Aorta (tissue), 5 donors: ENCODE measurements at places on chromosomes 1 and 21. TPM values are rescaled to one million over a fixed set of nuclear protein-coding genes. Genes with fewer than 3 reads are reported as not detected.

CNKSR1 gene
- total RNA-seq: 1.7 TPM

GUCA2B gene
- total RNA-seq: not detected

DNA sequence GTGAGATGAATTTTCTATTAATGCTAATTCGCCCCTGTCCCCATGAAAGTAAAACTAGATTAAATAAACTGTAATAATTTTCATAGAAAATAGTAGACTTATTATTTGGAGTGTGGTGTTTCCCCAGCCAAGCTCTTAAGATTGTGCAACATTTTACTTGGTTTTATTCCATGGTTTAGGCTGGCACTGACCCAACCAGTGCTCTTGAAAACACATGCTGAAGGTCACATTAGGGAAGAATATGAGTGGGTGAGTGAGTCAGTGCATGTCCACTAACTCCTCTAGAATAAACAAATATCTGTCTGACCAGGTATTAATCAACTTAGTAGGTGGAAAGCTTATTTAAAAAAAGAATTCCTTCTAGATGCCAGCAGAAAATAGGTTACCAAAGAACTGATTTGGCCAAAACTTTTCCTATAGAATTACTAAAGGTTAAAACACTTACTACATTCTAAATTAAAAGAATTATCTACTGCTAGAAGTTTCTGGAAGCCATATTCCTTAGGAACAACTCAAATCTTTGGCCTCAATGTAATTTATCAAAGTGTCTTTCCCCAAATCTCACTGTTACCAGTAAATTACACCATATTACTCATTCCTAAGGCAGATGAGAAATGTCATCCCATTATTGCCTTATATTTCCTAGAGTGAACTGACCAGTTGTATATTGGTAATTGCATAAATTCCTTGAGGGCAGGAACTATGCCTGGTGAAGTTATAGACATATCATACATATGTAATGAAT lies 89.7 kb upstream of the RGS1 start:
- H3K4me3 ChIP-seq: no peak overlapping the region
- H3K36me3 ChIP-seq: no peaks in the 10 kb centered on the region
- H3K27ac ChIP-seq: no peak overlapping the region

ZYG11A gene
- total RNA-seq: not detected

GRCh38 chr1:206430031-206430983 lies 40.0 kb upstream of the IKBKE start:
- H3K4me3 ChIP-seq: no peak overlapping the region
- no peak for DNase-seq
- no peak overlapping the region for H3K27ac ChIP-seq
- no peaks in the 10 kb centered on the region for H3K27me3 ChIP-seq

PODN gene
- 54.8 TPM for total RNA-seq

DNA sequence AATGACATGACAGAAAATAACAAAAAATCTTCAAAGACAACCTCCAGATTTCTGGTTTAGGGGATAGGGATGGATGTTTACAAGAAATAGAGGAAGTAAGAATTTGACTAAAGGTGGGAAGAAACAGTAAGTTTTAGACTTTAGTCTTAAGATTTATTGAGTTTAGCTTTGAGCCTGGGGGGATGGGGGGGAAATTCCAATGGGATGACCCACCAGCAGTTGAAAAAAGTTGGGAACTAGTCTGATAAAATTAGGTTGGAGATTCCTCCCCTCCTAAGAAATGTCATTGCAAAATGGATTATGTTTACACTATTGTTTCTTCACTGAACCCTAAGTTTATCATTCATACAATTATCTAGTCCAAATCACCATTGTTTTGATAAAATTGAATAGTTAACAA lies 28.4 kb downstream of the WDR26 start:
- no peak overlapping the region for H3K27ac ChIP-seq
- peaks cover 2% of the 10 kb centered on the region for H3K4me1 ChIP-seq
- H3K27me3 ChIP-seq: no peaks in the 10 kb centered on the region
- H3K4me3 ChIP-seq: no peak overlapping the region

DNA sequence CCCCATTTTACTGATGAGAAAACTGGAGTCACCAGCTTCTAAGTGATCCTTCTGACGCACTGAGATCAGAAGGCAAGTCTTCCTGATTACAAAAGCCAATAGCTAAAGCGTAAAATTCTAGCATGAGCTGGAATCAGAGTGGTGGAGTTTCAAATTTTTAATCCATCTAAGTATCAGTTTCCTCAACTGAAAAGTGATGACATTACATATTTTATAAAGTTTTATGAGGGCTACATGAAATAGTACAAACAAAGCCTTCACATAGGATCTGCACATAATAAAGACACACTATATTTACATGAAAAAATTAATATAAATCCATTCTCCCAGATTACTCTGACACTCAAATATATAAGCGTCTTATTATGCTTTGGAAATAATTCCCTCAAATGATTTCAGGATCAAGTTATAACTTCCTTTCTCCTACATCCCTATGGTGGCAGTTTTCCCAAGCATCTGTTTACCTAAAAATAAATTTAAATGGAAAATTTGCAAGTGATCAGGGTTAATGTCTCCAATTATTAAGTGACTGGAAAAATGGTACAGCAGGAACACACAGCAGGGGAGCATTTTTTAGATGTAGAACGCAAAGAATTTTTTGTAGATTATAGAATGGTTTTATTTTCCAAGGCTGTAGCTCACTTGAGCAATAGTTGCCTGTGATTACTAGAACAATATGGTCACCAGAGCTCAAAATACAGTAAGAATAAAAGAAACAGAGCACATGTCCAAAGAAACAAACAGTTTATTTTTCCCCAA lies 490.4 kb upstream of the C1orf87 start:
- DNase-seq: no peak
- peaks cover 12% of the 10 kb centered on the region for H3K4me1 ChIP-seq
- no peak overlapping the region for H3K4me3 ChIP-seq
- no peaks in the 10 kb centered on the region for H3K27me3 ChIP-seq
- no peak overlapping the region for H3K27ac ChIP-seq
- no peaks in the 10 kb centered on the region for H3K36me3 ChIP-seq

DNA sequence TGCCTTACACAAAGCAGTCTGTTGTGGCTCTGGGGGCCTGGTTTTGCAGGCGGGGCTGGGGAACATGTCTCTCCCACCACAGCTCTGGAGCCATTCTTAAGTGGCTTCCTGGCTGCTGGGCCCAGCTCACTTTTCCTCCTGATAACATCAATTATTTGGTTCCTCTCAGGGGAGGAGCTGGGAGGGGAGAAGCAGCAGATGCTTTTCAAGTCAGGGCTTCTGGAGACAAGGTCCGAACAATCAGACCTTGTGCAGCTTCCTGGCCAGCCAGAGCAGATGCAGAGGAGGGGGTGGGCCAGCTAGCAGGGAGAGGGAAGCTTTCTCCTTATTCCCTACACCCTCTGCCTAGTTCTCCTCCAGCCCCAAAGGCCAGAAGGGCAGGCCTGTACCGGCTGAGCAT lies 3.7 kb upstream of the PAQR6 start:
- H3K4me3 ChIP-seq: no peak overlapping the region
- DNase-seq: no peak
- H3K36me3 ChIP-seq: peaks cover 4% of the 10 kb centered on the region
- no peaks in the 10 kb centered on the region for H3K4me1 ChIP-seq
- no peak overlapping the region for H3K27ac ChIP-seq
- H3K27me3 ChIP-seq: no peaks in the 10 kb centered on the region
